ENCODE measurements at places on chromosomes 11 and 22. TPM values are rescaled to one million over a fixed set of nuclear protein-coding genes. Genes with fewer than 3 reads are reported as not detected.

The TPBGL gene
- total RNA-seq = not detected

The SAA4 gene
- not detected for total RNA-seq

The PACSIN3 gene
- 33.7 TPM for total RNA-seq

The MMP1 gene
- 0.18 TPM for total RNA-seq

The KCNQ1 gene
- not detected for total RNA-seq

The NRIP3 gene
- 12.4 TPM for total RNA-seq

The FAM181B gene
- not detected for total RNA-seq

The OR52H1 gene
- total RNA-seq = not detected

The FOLR2 gene
- total RNA-seq = not detected

The NADSYN1 gene
- total RNA-seq = 51.4 TPM

The TRIM49 gene
- not detected for total RNA-seq

The DTX4 gene
- total RNA-seq = 0.58 TPM

The MTNR1B gene
- total RNA-seq = not detected

The SHISA8 gene
- not detected for total RNA-seq

The MS4A4E gene
- total RNA-seq = not detected

The UBQLNL gene
- not detected for total RNA-seq

The RASSF10 gene
- not detected for total RNA-seq

The NECTIN1 gene
- 4.1 TPM for total RNA-seq

The C1QTNF4 gene
- total RNA-seq = 2.6 TPM

The SLC37A2 gene
- 5.5 TPM for total RNA-seq

The RIMBP3B gene
- total RNA-seq = not detected

The UBE4A gene
- 50.5 TPM for total RNA-seq

The RIBC2 gene
- total RNA-seq = 1.2 TPM

The SGSM1 gene
- not detected for total RNA-seq

The POU2AF1 gene
- not detected for total RNA-seq

The CARD10 gene
- total RNA-seq = 8.7 TPM

The OR10W1 gene
- not detected for total RNA-seq

The FOLR1 gene
- not detected for total RNA-seq

The PTPRCAP gene
- total RNA-seq = not detected

The PATE2 gene
- not detected for total RNA-seq

The OR10S1 gene
- not detected for total RNA-seq

The KCTD14 gene
- total RNA-seq = 2.6 TPM

The TRIM22 gene
- total RNA-seq = 49.6 TPM

The SPI1 gene
- total RNA-seq = not detected

The MRPL17 gene
- total RNA-seq = 114 TPM

The PNPLA5 gene
- not detected for total RNA-seq

The IFITM10 gene
- not detected for total RNA-seq

The RFPL1 gene
- not detected for total RNA-seq

The FREY1 gene
- 0.18 TPM for total RNA-seq

The IL10RA gene
- total RNA-seq = not detected

The SOX6 gene
- not detected for total RNA-seq

The PANX3 gene
- not detected for total RNA-seq

The MPEG1 gene
- total RNA-seq = not detected

The SCGB2A2 gene
- total RNA-seq = not detected

The IGSF22 gene
- not detected for total RNA-seq

The CALCA gene
- not detected for total RNA-seq
